ENCODE measurements at places on chromosomes 2 and 18. TPM values are rescaled to one million over a fixed set of nuclear protein-coding genes. Genes with fewer than 3 reads are reported as not detected.

GRCh38 chr2:111689174-111689573 is 194.8 kb downstream of the ANAPC1 start:
- DNase-seq, result no peak

CENPA gene
- total RNA-seq, result not detected

- no peak for DNase-seq
Measured at GRCh38 chr2:31163011-31163539, 24.8 kb upstream of the GALNT14 start.

DNA sequence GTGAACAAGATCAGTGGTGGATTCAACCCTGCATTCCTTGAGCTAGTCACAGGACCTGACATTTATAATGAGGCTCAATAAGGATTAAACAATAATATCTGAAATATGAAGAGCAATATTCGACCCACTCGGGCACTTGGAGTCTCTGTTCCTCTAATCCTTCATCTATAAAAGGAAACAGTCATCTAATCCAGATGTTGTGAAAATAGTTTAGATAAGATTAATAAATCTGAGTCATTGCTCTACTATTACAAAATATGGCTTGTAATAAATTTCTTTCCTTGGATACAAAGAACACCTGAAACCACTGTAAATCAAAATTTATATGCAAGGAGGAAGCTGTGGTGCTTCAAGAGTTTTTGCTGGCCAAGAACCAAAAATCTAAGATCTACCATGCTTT is 846.9 kb upstream of the ACVR2A start:
- DNase-seq, result no peak

ANKRD30BL gene
- total RNA-seq, result not detected

- DNase-seq, result no peak
Measured at GRCh38 chr18:8967573-8967972, 134.9 kb upstream of the NDUFV2 start.

DNA sequence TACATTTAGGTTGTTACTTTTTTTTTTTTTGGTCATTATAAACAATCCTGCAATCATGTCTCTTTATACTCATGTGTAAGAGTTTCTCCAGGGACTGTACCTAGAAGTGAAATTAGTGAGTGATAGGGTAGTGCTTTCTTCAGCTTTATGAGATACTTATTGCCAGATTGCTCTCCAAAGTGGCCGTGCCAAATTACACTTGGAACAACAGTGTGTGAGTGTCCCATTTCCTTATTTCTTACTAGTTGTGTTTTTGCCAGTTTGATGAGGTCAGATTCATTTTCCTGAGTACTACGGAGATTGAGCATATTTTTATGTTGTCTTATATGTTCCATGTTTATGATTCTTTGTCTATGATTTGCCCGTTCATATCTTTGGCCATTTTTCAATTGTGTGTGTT is 39.2 kb downstream of the GALNT1 start:
- DNase-seq, result no peak

DNA sequence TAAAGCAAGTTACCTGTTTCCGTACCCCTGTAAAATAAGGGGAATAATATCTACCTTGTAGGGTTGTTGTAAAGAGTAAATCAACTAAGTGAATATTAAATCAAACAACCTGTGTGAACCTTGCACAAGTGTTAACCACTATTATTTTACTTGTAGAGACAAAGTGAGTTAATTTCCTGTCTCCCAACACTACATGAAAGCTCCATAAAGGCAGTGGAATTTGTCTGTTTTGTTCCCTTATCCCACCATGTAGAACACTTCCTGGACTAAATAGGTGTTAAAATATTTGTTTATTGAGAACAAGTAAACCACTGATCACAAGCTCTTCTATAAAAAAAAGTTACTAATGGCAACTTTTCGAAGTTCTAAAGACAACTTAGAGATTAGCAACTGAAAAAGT is 3.3 kb downstream of the ARL5A start:
- DNase-seq, result no peak

DNA sequence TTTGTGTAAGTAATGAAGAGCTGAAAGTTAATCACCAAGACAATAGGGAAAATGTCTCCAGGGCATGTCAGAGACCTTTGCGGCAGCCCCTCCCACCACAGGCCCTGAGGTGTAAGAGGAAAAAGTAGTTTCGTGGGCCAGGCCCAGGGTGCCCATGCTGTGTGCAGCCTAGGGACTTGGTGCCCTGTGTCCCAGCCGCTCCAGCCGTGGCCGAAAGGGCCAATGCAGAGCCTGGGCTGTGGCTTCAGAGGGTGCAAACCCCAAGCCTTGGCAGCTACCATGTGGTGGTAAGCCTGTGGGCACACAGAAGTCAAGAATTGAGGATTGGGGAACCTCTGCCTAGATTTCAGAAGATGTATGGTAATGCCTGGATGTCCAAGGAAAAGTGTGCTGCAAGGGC is 52.5 kb downstream of the CENPO start:
- no peak for DNase-seq

- no peak for DNase-seq
Measured at GRCh38 chr2:188199716-188200128, 92.0 kb upstream of the GULP1 start.

- no peak for DNase-seq
Measured at GRCh38 chr18:80200171-80200931, 47.0 kb downstream of the PARD6G start.

DNA sequence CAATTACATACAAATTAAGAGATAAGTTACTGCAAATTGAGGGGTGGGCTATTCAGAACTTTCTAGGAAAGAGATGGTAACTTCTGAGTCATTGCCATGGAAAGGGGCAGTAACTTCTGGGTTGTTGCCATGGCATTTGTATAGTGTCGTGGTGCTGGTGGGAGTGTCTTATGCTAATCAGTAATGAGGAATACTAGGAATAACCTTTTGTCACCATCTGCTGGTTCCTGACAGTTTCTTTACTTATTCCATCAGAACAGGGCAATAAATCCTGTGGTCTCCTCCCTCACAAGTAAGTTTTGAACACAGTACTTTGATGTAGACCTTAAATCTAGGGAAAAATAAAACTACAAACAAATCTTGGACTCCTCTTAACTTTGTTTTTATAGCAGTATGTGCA is 435.4 kb downstream of the BCL11A start:
- peak; percentile 30 for DNase-seq

GRCh38 chr2:60966507-60967405 is 50.8 kb upstream of the PEX13 start:
- DNase-seq, result no peak

DNA sequence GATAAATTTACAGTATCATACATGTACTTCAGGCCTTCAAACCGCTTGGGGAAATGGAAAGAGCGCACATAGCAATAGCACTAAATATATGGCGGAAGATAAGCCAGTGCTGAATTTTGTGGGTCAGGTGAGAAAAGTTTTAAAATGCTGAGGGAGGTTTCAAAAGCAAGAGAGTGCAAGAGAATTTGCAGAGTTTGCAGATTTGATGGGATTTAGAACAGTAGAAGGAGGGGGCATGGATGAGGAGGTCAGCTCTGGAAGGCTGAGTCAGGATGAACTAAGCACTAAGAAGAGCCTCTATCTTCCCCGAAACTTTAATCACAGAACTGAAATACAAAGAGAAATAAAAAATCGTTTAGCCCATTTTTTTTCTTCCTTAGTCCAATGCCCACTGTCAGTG is 145.9 kb downstream of the DLGAP1 start:
- no peak for DNase-seq

GRCh38 chr18:12703664-12704063 is 822 bp downstream of the PSMG2 start:
- no peak for DNase-seq

DNA sequence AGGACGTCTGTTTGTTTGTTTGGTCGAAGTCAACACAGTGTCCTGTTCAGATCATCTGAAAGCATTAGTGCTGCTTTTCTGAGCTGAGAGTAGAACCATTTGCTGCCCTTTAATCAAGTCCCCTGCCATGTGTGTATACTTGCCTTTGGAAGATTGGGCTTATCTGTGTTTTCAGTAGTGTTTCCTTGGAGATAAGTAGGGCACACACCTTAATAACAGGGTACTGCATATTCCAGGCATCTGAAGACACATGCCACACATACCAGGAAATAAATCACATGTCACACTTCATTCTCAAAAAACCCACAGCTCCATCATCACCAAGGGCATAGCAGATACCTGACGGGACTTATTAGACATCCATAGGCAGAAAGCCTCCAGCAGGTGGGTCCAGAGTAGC is 157.4 kb downstream of the SOX11 start:
- no peak for DNase-seq

GRCh38 chr2:54897420-54898310 is 152.6 kb downstream of the RTN4 start:
- no peak for DNase-seq

CABLES1 gene
- total RNA-seq, result 4.2 TPM

HOXD13 gene
- not detected for total RNA-seq

- no peak for DNase-seq
Measured at GRCh38 chr2:240594511-240595380, 8.2 kb downstream of the CAPN10 start.

NAT8 gene
- total RNA-seq, result not detected

G6PC2 gene
- 35.3 TPM for total RNA-seq

DNA sequence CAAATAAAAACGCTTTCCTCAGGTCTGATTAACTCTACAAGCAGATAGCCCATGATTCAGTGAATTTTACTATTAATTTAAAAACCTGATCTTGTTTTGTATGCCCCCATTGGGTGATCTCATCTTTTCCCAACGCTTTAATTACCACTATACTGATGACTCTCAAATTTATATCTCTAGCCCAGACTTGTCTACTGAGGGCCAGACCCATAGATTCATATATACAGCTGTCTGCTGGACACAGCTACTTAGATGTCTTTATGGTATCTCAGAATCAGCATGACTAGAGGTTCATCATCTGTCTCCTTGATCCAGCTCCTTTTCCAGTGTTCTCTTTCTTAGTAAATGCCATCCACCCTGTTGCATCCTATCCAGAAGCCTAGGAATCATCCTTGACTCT is 33.8 kb downstream of the TAF1B start:
- DNase-seq, result no peak

- no peak for DNase-seq
Measured at GRCh38 chr2:234426616-234427015, 70.3 kb downstream of the ARL4C start.

DNA sequence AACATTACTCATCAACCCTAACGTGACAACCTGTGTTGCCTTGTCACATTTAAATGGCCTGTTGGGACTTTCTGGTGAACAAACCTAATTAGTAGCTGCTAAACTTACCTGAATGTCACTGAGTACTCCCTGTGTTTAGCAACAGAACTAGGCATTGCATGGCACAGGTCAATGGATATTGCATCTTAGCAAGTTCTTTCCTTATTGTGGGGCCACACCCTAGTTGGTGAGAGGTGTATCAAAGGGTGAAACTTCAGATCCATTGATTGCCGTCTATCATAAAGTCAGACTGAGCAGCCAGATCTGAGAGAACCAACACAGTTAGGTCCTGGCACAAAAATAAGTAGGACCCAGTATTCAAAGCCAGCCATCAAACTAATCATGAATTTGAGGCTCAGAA is 29.8 kb upstream of the ZNF385B start:
- DNase-seq, result no peak

GRCh38 chr2:120736202-120736623 is 545 bp downstream of the GLI2 start:
- DNase-seq, result no peak

ECEL1 gene
- total RNA-seq, result not detected

ABCG8 gene
- not detected for total RNA-seq

EFEMP1 gene
- total RNA-seq, result 129 TPM

ACAA2 gene
- 42.8 TPM for total RNA-seq

GRCh38 chr2:241133436-241133820 is 15.8 kb downstream of the PASK start:
- DNase-seq, result no peak

STPG4 gene
- total RNA-seq, result not detected

GRCh38 chr2:127681976-127682857 is 6.9 kb upstream of the LIMS2 start:
- DNase-seq, result no peak

ADCYAP1 gene
- total RNA-seq, result 7.3 TPM

MBP gene
- total RNA-seq, result 17.4 TPM

DNA sequence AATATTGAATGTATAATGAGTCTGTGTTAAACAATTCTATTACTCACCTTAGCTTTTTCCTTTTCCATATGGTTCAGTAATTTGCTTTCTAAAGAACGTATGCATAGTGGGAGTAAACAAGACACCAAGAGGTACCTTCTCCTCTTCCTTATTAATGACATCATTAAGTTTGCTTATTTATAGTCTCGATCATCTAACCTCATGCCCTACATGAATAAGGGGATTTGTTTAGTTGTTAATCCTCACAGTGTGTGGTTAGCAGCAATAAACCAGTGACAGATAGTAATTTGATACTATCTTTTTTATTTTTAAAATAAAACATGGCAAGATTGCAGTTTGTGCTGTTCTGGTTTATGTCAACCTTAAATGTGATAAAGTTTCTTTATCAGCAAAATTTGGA is 69.7 kb downstream of the COBLL1 start:
- DNase-seq, result no peak

- DNase-seq, result no peak
Measured at GRCh38 chr2:137838255-137839092, 125.8 kb upstream of the HNMT start.

UNC80 gene
- 4.0 TPM for total RNA-seq

GRCh38 chr2:21198637-21199036 is 74.9 kb downstream of the TDRD15 start:
- DNase-seq, result no peak

- no peak for DNase-seq
Measured at GRCh38 chr2:99771681-99772333, 282.0 kb upstream of the REV1 start.

Data from body of pancreas (tissue), 4 donors.